Midbrain (tissue), 1 donor: ENCODE measurements at places on chromosomes 6 and 20.

- DNase-seq: no peak
Observed at GRCh38 chr6:10441004-10441654, 26.3 kb upstream of the TFAP2A start.

- DNase-seq: no peak
Observed at GRCh38 chr6:150934380-150934779, 68.9 kb downstream of the MTHFD1L start.

DNA sequence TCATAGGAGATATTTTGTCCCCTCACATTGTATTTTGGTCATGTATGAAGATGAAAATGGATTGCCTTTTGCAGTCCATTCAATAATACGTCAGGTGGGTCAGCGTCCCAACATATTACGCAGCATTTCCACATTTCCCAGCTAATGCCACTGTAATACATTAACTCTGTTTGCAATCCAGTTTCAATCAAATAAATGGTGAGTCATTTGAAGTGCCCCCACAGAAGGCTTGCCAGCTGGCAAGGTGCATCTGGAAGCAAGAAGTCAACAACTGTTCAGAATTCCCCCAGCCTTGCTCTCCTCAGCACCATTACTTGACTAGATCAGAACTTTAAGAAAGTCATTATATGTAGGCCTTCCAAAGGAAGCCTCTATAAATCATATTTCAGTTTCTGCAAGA, 50.4 kb downstream of the PHACTR1 start:
- DNase-seq: no peak

GRCh38 chr6:166584853-166585429, 1.5 kb downstream of the RAMACL start:
- no peak for DNase-seq

GRCh38 chr6:26156850-26157250, 69.6 kb downstream of the HFE start:
- DNase-seq: peak; percentile 60

DNA sequence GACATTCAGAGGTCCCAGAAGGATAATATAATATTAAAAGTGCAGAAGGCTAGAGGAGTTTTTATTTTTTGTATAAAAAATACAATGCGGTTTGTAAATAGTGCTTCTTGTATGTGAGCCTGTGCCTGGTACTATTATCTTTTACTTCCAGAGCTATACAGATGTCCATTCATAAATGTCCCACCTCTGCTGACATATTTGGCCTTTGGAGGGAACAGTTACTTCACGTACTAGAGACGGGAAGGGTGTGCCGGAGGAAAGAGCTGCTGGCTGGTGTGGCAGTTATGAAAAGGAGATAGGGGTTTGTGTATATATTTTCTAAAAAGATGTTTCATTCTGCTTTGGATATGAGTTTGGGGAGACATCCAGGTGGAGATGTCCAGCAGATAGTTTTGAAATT, 8.8 kb downstream of the CD109 start:
- no peak for DNase-seq

DNA sequence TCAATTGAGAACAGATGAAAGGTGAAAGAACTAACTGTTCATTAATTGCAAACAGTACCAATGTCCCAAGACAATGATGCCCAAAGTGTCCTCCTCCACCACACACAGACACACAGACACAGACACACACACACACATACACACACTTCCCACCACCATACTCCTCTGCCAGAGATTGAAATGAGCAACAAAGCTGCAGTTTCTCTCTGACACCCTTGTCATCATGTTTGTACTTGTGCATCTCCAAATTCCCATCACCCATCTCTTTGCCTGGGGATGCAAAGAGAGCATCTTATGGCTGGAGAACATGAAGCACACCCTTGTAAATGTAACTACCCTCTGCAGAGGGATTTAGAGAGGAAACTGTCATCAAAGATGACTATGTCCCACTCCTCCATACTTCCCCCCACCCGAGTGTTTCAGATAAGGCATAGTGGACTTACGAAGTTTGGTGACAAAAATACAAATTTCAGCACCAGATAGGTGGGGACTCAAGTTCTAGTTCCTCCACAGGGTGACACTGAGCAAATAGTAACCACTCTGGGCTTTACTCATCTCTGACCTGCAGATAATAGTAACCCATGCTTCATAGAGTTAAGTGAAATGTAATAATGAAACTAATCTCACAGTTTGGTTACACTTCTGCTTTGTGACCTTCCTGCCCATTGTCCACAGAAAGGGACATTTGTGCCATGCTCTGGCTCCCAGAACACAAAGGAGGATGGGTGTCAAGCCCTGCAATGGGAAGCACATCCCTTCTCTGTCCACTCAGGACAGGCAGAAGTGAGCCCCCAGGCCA, 8.7 kb downstream of the MAFB start:
- no peak for DNase-seq

DNA sequence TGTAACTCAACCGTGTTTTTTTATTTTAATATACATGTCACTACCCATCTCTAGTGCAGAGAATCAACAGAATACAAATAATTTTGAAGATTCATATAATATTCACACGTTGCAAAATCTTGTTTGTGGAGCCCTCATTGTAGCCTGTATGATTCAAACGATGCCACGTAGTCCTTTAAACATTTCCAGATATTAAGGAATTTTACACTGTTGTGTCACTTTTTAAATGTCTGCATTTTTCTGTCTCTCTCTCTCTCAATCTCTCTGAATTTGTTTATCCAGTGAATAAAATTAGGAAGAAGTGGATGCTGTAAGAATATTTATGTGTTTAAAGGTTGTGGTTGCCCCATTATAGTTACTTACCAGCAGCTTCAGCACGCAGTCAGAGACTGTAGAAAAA, 262.0 kb downstream of the PAX1 start:
- DNase-seq: no peak

- no peak for DNase-seq
Observed at GRCh38 chr6:11542863-11543262, 5.3 kb downstream of the TMEM170B start.

GRCh38 chr6:168264593-168265335, 54.8 kb downstream of the DACT2 start:
- no peak for DNase-seq
